ENCODE measurements at places on chromosomes 16 and 17.

DNA sequence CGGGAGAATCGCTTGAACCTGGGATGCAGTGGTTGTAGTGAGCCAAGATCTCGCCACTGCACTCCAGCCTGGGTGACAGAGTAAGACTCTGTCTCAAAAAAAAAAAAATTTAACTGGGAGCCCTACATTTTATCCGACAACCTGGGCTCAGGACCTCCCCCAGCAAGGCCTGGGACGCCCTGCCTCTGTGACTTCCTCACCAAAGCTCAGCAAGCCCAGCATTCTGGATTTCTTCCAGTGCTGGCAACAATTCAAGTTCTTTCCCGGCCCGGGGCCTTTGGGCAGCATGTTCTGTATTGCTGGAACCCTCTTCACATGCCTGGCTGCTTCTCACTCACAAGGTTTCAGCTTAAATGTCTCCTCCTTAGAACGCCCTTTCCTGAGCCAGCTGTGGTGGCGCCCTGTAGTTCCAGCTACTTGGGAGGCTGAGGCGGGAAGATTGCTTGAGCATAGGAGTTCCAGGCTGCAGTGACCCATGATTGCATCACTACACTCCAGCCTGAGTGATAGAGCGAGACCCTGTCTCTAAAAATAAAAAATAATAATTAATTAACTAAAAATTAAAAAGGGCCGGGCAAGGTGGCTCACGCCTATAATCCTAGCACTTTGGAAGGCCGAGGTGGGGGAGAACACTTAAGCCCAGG is 15.9 kb upstream of the MEIOB start:
- no peak for DNase-seq

GRCh38 chr17:5943232-5943631 is 126.9 kb upstream of the WSCD1 start:
- no peak for DNase-seq

- no peak for DNase-seq
Measured at GRCh38 chr17:70028978-70029767, 45.9 kb upstream of the KCNJ16 start.

GRCh38 chr17:51682115-51682514 is 421.8 kb downstream of the UTP18 start:
- no peak for DNase-seq

- DNase-seq = no peak
Measured at GRCh38 chr17:73309727-73310596, 1.8 kb downstream of the CDC42EP4 start.

DNA sequence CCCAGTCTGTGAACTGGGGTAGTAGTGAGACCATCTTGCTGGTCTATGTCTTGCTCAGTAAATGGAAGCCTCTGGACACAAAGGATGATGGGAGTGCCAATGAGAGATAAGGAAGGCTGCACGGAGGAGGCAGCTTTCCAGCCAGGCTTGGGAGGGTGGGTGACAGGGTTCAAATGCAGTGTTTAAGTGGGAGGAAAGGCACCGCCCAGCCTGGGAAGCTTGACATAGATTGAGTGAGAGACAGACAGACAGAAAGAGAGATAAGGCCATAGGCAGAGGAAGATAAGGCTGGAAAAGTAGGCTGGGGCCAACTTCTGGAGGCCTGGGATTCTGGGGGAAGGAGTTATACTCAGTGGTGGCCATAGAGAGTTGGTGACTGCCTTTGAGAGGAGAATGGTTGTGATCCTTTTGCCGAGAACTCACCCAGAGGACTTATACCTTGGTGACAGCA is 7.2 kb upstream of the COL1A1 start:
- no peak for DNase-seq

GRCh38 chr17:27550291-27550930 is 80.6 kb upstream of the LGALS9 start:
- DNase-seq = no peak

GRCh38 chr17:48433896-48434295 is 3.9 kb upstream of the SKAP1 start:
- DNase-seq = no peak

DNA sequence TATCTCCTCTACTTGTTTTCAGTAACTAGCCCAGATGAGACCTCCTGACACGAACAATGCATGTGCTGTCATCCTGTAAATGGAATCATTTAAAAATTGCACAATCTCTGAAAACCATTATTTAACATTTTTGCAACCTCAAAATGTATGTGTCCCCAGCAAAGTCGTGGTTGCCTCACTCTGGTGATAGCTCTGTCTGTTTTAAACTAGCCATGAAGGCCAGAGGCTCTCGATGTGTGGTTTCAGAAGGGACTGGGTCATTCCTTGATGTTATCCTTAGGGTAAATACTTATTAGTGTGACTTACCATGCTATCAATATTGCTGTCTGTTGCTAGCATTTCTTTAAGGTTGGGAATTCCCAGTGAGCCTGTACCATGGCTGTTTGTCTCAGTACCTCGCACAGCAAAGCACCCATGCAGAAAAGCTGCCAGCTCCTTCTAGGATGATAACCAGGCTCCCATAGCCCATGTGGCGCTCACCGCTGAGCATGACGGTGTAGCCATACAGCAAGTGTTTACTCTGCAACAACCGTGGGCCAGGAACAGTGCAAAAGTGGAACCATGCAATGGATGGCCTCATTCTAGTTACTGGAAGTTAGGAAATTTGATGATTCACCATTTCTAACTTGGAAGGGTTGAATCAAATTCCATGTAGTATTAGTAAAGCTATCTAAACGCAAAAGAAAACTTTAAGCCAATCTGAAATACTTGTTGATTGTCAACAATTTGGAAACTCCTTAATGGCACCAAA is 2.9 kb upstream of the PGS1 start:
- DNase-seq = no peak

DNA sequence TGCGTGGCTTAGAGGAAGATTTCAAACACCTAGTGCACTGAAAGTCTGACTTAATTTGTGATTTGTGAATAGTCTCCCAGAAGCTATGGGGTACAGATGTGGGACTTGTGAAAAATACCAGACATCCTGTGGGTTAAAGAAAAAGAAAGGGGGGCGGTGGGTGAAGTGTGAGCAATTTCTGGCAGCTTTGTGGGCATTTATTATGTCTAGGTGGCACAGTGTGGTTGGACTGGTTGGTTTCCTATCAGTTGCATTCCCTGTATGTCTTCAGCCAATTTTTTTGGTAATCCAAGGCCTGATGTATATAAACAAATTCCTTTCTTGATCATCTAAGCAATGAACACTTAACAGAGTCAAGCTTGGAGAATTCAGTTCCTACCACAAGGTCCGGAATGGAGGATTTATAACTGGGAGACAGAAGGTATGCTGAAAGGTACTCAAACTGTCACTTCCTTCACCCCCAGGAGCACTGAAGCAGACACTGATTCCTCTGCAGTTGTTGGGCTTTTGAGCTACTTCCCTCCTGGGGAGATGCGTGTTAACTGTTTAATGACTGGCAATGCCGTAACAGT is 211.6 kb downstream of the WWOX start:
- DNase-seq = no peak
